Sigmoid colon (tissue), 7 donors: ENCODE measurements at places on chromosomes 4 and X. TPM values are rescaled to one million over a fixed set of nuclear protein-coding genes. Genes with fewer than 3 reads are reported as not detected.

The LAMTOR3 gene
- polyA plus RNA-seq, result 108 TPM

GRCh38 chr4:154727540-154727939 lies 16.3 kb upstream of the LRAT start:
- H3K4me3 ChIP-seq, result no peak overlapping the region
- H3K36me3 ChIP-seq, result no peaks in the 10 kb centered on the region
- no peaks in the 10 kb centered on the region for H3K4me1 ChIP-seq
- DNase-seq, result no peak

DNA sequence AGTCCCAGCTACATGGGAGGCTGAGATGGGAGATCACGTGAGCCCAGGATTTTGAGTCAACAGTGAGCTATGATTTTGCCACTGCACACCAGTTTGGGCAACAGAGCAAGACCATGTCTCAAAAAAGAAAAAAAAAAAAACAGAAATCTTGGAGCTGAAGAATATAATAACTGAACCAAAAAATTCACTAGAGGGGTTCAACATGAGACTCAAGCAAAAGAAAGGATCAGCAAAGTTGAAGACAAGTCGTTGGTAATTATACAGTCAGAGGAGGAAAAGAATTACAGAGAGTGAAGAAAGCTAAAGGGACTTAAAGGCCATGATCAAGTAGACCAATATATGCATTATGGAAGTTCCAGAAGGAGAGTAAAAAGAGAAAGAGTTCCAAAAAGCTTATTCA lies 26.9 kb downstream of the SHROOM4 start:
- no peak overlapping the region for H3K27ac ChIP-seq
- H3K27me3 ChIP-seq, result no peaks in the 10 kb centered on the region
- H3K4me3 ChIP-seq, result no peak overlapping the region
- H3K4me1 ChIP-seq, result no peaks in the 10 kb centered on the region

- H3K36me3 ChIP-seq, result no peaks in the 10 kb centered on the region
- no peak for DNase-seq
- peaks cover 4% of the 10 kb centered on the region for H3K27me3 ChIP-seq
Measured at GRCh38 chrX:151687635-151688034, 7.6 kb upstream of the PRRG3 start.

The CPXCR1 gene
- polyA plus RNA-seq, result not detected
